ENCODE measurements at places on chromosomes 2 and 18.

DNA sequence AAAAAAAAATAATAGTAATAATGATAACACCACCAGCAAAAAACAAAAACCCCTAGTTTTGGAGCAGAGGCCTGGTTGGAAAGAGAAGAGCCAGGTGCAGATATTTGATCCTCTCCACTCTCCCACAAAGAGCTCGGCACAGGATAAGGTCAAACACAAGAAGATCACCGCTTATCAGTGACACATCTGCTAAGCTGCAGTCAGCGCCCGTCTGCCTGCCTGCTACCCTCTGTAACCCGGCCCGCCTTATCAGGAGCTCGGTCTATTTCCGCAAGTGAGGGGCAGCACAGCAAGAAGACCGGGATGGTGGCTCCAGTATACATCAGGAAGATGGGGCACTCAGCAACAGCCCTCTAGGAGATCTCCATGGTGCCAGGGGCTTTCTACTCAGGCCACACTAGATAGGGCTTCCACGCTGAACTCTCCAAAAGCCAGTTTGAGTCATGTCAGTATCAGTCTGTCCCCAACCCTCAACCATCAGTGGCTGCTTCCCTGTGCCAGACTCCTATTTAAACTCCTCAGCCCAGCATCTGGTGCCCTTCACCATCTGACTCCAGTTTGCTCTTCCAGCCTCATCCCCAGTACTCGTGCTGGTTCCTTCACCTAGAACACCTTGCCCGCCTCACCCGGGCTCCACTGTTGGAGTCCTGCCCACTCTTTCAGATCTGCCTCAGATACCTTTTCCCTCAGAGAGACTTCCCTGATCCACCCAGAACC is 67.3 kb upstream of the PPP1CB start:
- peak; percentile 92 for DNase-seq

- no peak for DNase-seq
These were observed 23.3 kb upstream of the NFATC1 start for GRCh38 chr18:79372461-79372860.

GRCh38 chr2:72887740-72888437 is 681 bp downstream of the SPR start:
- peak; percentile 89 for DNase-seq

DNA sequence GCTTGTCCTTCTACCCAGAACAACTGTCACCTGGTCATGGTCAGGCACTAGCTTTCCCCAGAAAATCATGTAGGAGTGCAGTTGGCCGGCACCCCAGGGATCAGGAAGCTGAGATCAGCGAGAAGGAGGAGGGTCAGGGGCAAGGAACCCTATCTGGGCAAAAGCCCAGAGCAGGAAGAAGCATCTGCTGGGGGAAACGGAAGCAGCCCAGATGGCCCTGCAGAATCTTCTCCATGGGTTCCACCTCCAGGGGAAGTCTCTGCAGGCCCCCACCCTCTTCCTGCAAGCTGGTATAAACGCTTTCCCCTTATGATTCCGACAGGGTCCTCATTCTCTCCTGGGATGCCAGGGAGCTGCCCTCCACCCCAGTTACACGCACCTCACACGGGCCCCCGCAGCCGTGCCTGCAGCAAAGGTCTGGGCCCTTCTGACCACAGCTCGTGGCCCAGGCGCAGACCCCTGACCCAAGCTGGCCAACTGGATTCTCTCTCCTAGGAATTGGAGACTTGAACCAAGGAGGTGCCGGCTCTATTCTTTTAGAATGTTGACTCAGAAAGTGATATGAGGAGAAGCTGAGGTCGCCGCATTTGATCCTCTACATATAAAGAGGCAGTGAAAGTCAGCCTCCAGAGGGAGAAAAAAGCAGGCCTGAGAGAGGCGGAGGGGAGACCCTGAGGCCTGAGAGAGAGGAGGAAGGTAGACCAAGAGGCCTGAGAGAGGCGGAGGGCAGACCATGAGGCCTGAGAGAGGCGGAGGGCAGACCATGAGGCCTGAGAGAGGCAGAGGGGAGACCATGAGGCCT is 71.0 kb downstream of the STPG4 start:
- DNase-seq: no peak

- no peak for DNase-seq
These were observed 810.1 kb upstream of the POU3F3 start for GRCh38 chr2:104043864-104044263.

- DNase-seq: no peak
These were observed 162.2 kb downstream of the BAZ2B start for GRCh38 chr2:159454185-159454584.

GRCh38 chr2:49459314-49459993 is 305.1 kb upstream of the FSHR start:
- no peak for DNase-seq

DNA sequence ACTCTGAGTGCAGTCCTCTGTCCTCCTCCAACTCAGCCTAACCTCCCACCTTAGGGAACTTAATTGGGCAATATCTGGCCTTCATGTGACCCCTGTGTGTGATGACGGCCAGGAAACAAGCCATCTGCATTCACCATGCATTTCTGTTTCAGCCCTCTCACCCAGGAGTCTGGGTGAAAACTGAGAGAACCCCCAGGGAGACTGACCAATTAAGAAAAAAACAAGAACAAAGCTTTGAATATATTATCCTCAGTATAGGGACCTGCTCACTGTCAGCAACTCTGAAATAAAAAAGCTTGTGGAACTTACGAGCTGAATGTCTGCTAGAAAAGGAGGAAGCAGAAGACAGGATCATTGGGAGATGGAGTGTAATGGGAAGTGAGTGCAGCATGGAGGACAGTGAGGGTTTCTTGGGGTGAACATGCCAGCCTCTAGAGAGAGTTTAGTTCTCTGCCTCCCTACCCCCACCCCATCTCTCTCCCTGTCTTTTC is 9.5 kb downstream of the MAPRE2 start:
- DNase-seq: peak; percentile 49

GRCh38 chr18:13418013-13418710 is 199.6 kb downstream of the LDLRAD4 start:
- DNase-seq: no peak

- DNase-seq: no peak
These were observed 456.6 kb downstream of the THSD7B start for GRCh38 chr2:137221797-137222492.

DNA sequence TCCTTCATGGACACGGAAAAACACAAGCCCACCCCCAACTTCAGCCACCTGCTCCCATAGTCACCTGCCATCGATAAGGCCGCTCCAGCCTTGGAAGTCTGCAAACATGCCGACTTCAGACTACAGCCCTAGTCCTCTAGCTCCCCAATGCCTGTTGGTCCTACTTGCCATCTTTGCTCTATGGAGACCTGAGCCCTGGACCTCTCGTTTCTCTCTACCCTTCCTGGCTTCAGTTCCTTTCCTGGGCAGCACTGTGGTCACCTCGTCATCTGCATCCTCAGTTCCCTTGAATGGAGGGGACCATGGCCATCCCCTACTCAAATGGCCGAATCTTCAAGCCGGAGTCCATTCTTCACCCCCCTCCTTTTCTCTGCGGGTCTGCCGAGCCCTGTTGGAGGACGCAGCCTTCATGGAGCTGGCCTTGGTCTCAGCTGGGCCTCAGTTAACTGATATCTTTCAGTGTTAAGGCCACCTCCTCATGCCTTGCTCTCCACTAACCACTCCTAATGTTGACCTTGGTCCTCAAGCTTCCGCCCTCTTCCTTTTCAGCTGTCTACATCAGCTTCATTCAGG is 47.7 kb upstream of the GBX2 start:
- DNase-seq: no peak

GRCh38 chr18:1011349-1011748 is 106.7 kb downstream of the ADCYAP1 start:
- no peak for DNase-seq

DNA sequence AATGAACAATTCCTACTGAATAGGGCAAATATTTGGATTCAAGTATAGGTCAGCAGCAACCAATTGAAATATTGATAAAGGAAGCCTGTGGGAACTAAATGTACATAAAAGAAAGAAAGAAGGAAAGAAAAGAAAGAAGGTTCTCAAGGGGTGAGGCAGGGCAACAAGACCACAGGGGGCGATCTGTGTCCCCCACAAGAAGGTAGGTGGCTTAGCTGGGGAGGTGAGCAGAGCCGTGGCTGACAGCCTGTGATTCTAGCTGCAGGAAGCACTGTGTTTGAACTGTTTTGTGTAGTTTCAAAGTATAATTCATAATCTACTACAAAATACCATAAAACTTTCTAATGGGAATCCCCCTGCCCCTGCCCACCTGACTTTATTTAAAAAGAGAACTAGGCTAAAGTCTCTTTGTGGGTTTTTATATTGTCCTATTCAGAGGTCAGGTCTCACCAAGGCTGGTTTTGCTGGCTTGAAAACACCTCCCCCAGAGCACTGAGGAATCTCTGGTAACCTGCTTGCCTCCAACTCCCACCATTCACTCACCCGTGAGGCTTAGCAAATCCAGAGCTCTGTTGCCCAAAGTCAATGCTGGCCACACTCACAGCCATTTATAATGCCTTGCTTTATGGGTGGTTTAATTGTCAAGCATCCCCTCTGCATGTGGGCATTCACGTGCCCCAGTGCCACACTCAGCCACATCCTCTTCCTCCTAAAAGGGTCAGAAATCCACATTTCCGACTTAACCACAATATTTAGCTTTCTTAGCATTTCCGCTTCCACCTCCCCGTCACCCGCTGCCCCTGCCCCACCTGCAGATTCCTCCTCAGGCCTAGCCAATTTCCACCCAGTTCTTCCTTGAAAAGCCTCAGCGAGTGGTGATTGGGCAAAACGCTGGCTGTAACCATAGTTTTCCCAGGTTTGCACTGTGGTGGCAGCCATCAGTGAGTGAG is 36.4 kb upstream of the LMAN1 start:
- peak; percentile 48 for DNase-seq

GRCh38 chr2:201127152-201127511 is 11.2 kb downstream of the CFLAR start:
- no peak for DNase-seq

DNA sequence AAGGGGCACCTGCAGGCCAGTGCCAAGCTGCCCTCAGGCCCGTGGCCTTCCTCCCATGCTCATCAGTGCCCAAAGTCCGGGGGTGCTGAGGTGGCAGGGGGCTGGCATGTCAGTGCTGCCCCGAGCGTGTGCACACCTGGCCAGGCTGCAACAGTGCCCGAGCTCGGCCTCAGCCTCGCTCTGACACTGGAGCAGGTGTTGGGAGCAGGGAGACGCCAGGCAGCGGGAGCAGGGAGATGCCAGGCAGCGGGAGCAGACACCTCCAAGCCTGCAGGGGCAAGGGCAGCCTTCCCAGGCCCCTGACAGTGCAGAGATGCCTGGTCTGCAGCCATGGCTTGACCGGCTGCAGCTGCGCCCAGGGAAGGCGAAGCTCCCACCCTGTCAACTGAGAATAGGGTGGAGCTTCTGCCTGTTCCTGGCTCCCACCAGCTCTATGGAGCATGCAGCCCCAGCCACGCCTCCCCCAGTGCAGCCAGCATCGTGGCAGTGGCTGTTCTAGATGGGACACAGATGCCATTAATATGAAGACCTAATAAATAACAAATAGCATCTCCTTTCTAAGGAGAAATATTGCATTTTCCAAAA is 82.4 kb downstream of the DTNB start:
- DNase-seq: no peak

- no peak for DNase-seq
These were observed 616.7 kb downstream of the GALR1 start for GRCh38 chr18:77866351-77866750.

- DNase-seq: no peak
These were observed 38.2 kb downstream of the RMC1 start for GRCh38 chr18:23541349-23542093.

- DNase-seq: no peak
These were observed 792.6 kb downstream of the CPS1 start for GRCh38 chr2:211349031-211349430.

DNA sequence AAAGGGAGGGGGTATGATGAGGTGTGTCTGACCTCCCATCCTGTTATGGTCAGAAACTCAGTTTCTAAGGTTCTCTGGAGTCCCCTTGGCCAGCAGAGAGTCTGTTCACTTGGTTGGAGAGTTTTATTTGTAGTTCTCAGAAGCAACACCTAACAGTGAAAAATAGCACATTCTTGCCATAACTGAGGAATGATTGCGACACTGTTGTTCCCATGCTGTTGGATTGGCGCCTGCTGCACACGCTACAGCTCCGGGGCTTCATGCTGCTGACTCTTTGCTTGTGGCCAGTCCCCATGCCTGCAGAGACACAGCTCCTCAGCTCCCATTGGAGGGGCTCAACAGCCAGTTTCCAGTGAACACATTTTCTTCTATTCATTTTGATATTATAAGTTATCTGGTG is 42.1 kb downstream of the TPGS2 start:
- no peak for DNase-seq

DNA sequence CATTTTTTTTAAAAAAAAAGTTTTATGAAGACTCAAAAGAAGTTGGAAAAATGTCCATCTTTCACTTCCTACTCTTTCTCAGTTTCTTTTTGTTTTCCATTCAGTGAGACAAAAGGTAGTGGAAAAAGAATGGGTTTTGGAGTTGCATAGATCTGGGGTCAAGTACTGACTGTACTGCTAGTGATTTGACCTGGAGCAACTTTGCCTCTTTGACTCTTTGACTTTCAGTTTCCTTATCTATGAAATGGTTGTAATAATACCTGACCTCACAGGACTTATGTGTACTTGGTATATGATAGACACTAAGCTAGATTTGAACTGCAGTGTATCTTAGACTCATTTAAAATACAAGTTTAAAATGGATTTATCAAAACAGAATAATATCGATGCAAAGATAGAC is 3.5 kb upstream of the KCNE4 start:
- DNase-seq: no peak

- DNase-seq: no peak
These were observed 8.0 kb upstream of the SERTAD2 start for GRCh38 chr2:64661741-64662169.

DNA sequence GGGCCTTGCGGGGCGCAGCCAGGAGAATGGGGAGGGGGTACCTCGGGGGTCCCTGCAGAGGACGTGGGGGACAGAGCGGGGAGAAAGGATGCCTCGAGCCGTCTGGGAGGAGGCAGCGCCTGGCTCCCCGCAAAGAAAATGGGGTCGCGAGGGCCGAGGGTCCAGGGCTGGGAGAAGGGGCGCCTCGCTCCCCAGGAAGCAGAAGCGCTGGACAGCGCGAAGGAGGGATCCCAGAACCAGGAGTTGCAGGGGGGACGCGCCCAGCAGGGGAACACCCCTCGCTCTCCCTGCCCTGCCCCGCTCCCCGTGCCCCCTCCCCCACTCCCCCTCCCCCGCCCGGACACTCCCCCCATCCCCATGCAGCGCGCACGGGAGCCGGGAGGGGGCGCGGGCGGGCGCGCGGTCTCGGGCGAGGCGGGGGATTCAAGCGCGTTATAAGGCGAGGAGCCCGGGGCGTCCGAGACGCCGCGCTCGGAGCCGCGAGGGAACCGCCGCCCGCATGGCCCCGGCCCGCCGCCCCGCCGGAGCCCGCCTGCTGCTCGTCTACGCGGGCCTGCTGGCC is at the start of gene ERFE:
Gene ERFE, plus strand, starts transcription at position 462 of the 562 bp plus-strand sequence. Its CDS starts 38 bp downstream, at position 500.
- DNase-seq: peak; percentile 55

- DNase-seq: no peak
These were observed 26.7 kb upstream of the ALPP start for GRCh38 chr2:232351686-232352510.

GRCh38 chr2:49988276-49988675 is 834.0 kb upstream of the FSHR start:
- DNase-seq: peak; percentile 70
